ENCODE measurements at places on chromosomes 11 and 22.
A peak's percentile ranks its signal among the peaks of the same experiment; 100 is the strongest.

GRCh38 chr11:58525037-58525614 lies 17.2 kb upstream of the OR5B21 start:
- no peak for DNase-seq

GRCh38 chr11:103367650-103368049 lies 258.4 kb downstream of the DYNC2H1 start:
- no peak for DNase-seq

DNA sequence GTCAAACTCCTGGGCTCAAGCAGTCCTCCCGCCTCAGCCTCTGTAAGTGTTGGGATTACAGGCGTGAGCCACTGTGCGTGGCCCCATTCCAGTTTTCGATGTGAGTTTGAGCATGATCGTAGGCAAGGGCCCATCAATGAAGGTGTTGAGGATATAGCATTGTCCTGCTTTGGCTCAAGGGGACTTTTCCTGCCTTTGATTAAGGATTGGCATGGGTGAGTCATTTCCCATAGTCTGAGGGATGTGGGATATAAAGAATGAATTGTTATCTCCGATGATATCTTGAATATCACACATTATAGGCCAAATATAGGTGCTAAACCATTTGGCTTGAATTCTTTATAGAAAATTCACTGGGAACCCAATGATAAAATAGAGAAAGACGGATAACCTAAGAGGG lies 30.4 kb downstream of the STIM1 start:
- no peak for DNase-seq

- no peak for DNase-seq
These were observed 82.4 kb upstream of the RTL6 start for GRCh38 chr22:44580176-44581095.

DNA sequence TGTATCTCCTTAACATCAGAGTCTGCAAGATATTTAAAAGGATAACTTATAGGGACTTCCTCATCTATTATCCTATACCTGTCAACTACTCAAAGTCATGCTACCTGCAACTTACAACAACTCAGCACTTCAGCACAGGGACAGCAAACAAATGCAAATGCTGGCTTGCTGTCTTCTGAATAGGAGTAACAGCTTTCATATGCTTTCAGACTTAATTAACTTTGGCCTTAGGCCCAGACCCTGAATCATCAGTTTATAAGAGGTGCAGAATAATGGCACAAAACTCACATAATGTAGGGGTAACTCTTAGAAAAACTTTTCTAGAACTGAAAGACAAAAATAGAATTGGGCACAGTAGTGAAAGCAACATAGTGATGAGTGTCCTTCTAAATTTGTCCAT lies 953.4 kb downstream of the DLG2 start:
- no peak for DNase-seq

DNA sequence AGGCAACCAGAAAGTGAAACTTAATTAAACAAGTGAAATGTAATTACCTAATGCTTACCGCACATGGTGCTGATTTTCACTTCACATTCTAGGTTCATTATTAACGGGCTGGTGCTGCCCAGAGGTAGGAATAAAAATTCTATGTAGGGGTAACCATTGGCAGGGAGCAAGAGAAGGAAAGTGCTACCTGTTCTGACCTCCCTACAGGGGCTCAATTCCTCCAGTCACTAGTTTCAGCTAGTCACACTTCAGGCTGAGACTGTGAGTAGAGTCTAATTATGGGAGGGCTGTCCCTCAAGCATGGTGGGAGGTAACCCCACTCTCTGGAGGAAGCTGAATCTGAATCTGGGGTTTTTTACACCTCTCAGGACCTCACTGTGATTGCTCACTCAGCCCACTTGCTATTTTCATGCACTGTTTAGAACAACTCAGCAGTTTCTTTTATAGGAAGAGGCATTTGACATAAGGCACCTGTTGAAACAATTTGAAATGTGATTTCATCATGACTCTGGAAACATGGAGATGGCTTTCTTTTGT lies 75.4 kb downstream of the MAML2 start:
- DNase-seq: no peak

GRCh38 chr11:125070699-125071254 lies 7.7 kb downstream of the SLC37A2 start:
- no peak for DNase-seq

DNA sequence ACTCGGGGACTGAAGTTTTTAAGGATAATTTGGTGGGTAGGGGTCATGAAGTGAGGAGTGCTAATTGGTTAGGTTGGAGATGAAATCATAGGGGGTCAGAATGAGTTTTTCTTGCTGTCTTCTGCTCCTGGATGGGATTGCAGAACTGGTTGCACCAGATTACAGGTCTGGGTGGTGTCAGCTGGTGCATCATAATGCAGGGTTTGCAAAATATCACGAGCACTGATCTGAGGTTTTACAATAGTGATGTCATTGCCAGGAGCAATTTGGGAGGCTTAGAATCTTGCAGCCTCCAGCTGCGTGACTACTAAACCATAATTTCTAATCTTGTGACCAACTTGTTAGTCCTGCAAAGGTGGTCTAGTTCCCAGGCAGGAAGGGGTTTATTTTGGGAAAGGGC lies 46.4 kb upstream of the CALCB start:
- DNase-seq: no peak

GRCh38 chr11:44120169-44120568 lies 24.7 kb downstream of the EXT2 start:
- DNase-seq: no peak

GRCh38 chr11:73981051-73981805 lies 1.4 kb downstream of the UCP2 start:
- DNase-seq: no peak

GRCh38 chr22:36147196-36147791 lies 13.3 kb downstream of the APOL3 start:
- no peak for DNase-seq

DNA sequence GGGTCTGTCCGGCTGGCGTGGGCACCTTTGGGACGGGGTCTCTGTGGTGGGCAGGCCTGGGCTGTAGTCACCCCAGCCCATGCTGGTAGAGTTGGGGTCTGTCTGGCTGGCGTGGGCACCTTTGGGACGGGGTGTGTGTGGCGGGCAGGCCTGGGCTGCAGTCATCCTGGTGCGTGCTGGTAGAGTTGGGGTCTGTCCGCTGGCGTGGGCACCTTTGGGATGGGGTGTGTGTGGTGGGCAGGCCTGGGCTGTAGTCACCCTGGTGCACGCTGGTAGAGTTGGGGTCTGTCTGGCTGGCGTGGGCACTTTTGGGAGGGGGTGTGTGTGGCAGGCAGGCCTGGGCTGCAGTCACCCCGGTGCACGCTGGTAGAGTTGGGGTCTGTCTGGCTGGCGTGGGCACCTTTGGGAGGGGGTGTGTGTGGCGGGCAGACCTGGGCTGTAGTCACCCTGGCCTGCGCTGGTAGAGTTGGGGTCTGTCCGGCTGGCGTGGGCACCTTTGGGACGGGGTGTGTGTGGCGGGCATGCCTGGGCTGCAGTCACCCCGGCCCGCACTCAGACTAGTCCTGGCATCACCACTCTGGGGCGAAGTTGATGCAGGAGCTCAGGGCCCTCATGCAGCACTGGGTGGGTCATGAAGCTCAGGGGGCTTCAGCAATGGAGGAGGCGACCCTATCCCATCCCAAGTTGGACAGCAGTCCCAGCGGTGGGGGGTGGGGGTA lies 19.3 kb downstream of the PRR33 start:
- DNase-seq: no peak

DNA sequence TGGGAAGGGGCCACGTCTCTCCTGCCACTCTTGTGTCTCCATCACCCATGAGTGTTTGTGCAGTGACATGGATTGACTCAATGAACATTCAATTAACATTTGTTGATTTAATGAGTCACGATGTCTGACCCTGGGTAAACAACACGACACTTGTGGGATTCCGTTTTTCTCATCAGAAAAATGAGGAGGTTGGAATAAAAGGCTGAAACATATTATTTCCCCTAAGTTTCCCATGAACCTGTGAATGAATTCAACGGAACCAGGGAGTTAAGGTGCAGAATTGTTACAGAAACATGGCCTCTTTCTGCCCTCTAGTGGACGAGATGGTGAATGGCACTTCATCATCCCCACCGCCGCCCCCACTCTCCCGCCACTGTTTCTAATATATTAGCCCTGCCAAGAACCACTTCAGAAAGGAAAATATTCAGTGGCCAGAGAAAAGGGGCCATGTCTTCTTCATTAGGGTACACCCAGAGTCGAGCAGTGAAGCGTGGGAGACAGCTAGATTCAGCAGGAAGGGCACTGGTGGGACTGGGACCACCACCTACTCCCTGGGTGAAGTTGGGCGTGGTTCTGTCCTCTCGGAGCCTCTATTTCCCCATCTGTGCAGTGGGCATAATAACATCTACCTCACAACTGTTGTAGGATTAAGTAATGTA lies 46.3 kb upstream of the SYT13 start:
- no peak for DNase-seq

DNA sequence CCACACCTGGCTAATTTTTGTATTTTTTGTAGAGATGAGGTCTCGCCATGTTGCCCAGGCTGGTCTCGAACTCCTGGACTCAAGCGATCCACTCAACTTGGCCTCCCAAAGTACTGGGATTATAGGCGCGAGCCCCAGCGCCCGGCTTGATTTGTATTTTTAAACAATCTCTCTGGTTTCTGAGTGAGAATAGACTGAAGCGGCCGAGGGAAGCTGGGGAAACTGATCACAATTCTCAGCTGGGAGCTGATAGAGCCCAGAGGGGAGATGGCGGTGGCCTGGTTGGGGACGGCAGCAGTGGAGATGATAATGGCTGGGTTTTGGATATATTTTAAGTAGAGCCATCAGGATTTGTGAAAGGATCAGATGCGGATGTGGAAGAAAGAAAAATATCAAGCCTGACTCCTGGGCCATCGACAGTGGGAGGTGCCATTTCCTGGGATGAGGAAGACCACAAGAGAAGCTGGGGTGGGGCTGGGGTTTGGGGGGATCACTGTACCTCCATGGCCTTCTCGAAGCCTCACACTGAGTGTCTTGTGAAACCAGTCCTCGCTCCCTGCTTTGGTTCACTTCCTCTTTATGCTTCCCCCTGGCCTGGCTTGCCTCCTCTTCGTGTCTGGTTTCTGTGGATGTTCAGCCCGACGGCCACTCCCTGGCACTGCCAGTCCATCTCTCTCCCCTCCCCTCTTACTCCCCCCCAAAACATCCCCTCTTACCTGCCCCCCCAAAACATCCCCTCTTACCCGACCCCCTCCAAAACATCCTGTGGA lies 51.9 kb downstream of the IGLL1 start:
- no peak for DNase-seq

- DNase-seq: no peak
These were observed 9.9 kb upstream of the NDUFS8 start for GRCh38 chr11:68020575-68020974.

GRCh38 chr11:115961159-115962003 lies 457.2 kb upstream of the CADM1 start:
- DNase-seq: no peak

DNA sequence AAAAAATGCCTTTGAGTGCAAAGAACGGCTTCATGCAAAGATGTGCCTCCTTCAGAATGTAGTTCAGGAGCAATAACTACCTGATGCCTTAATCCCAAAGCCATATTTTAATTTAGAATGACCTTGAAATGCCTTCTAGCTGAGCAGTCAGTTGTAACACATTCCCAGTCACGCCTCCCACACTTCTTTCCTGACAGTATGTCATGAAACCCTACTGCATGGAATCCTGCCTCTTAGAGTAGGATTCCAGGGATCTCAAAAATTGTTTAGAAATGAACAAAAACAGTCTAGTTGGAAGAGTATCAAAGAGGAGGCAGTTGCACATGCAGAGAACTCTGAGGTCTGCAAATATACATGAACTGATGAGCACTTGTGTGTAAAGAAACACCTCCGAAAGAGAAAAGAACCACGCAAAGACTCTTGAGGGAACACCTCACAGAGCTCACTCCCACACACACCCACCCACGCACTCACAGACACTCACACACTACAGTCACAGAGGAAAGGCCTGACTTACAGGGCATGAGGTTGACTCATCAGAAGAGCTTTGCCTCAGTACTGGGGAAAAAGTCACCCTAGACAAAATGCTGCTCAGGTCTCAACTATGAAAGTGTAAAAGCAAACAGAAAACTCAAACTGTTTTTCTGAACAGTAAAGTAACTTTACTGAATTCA lies 77.4 kb downstream of the GGTLC2 start:
- peak; percentile 62 for DNase-seq

- DNase-seq: no peak
These were observed 369.4 kb upstream of the B3GAT1 start for GRCh38 chr11:134781380-134781866.

DNA sequence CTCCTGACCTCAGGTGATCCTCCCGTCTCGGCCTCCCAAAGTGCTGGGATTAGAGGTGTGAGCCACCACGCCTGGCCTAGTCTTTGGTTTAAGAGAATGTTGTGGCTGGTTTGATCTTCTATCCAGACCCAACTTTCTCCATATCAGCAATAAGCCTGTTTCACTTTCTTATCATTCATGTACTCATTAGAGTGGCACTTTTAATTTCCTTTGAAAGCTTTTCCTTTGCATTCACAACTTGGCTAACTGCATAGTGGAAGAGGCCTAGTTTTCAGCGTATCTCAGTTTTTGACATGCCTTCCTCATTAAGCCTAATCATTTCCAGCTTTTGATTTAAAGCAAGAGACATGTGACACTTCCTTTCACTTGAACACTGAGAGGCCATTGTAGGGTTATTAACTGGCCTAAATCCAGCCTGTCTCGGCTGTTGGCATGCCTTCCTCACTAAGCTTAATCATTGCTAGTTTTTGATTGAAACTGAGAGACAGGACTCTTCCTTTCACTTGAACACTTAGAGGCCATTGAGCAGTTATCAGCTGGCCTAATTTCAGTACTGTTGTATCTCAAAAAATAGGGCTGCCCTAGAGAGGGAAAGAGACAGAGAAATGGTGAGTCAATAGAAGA lies 13.1 kb upstream of the RPL3 start:
- no peak for DNase-seq

DNA sequence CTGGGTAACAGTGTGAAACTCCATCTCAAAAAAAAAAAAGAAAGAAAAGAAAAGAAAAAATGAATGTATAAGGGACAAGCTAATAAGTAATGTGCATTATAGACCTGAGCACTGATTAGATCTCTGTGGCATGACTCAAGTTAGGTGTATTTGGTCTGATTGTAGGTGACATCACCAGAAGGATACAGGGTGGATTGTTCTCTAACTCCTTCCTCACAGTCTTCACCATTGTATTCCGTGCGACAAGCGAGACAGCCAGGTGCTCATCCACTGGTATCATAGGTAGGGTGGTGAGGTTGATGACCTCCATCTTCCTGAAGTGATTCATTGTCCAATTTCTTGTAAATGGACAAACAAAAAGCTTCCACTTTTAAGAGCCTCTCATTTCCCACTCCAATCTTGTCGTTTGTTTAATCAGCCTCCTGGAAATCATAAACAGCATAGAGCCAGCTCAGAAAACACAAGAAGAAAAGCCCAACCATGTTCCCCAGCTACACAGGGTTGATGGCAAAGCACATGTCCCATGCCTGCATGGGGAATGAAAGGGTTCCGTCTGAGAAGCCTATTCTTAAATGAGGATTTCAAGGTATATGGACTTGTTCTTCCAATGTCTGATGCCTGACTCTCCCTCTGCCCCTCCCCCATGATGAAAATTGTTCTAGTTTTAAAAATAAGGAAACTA lies 6.2 kb downstream of the FAM227A start:
- no peak for DNase-seq
